ENCODE measurements at places on chromosomes 7 and 10.
A peak's percentile ranks its signal among the peaks of the same experiment; 100 is the strongest.

GRCh38 chr10:133021963-133022775 is 65.6 kb upstream of the ADGRA1 start:
- DNase-seq = no peak

- no peak for DNase-seq
Observed at GRCh38 chr7:26182283-26182682, 18.3 kb downstream of the HNRNPA2B1 start.

GRCh38 chr10:23354630-23355279 is 10.2 kb upstream of the C10orf67 start:
- DNase-seq = no peak

GRCh38 chr10:5070648-5071410 is 23.4 kb upstream of the AKR1C3 start:
- no peak for DNase-seq

GRCh38 chr7:151248346-151249033 is at the start of gene SMARCD3:
Gene SMARCD3, minus strand, starts transcription at chr7:151248694. Its CDS starts 132 bp downstream, at chr7:151248562.
- peak; percentile 76 for DNase-seq
